SK-N-DZ (cell line): ENCODE measurements at places on chromosomes 2 and 18.
A peak's percentile ranks its signal among the peaks of the same experiment; 100 is the strongest.

- peak; percentile 35 for DNase-seq
Observed at GRCh38 chr2:107932979-107933378, 53.3 kb upstream of the SLC5A7 start.

DNA sequence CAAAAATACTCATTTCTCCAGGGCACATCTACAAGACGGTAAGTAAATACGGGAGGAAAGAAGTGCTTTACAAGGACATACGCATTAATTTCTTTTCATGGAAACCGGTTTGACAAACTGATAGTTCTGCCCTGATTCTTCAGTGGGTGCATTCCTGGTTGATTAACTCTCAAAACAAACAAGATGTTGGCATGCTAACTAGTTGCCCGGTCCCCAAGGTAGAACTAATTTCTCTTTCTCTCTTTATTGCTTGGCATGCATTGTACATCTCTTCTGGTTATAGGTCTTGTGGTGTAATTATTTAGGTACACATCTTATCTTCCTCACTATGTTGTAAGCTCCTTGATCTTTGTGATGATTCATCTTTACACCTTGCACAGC lies 46.9 kb upstream of the SPATS2L start:
- no peak for DNase-seq

GRCh38 chr2:60710707-60711106 lies 45.4 kb upstream of the PAPOLG start:
- no peak for DNase-seq

DNA sequence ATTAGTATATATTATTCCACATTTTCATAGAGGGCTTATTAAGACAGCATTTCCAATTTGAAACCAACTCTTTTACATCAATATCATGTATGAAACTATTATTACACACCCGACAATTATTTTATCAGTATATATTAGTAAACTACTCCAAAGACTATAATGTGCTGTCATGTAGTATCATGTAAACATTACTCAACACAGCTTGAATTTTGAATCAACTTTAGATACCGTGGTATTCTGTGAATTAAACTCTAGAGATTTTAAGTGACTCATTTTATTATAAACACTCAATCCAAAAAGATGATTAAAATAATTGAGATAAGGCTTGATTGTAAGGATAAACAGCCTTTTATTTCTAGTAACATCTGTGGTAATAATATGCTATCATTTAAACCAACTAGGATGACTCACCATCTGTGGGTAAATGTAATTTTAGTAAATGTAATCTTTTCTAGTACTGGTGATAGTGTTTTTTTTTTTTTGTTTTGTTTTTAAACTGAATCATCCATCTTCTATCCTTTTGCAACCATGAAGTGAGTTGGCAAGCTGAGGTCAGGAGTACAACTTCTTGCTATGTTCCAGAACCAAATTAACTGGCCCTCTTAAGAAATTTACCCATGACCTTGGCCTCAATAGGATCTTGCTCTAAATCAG lies 144.3 kb upstream of the SMAD7 start:
- DNase-seq: no peak

DNA sequence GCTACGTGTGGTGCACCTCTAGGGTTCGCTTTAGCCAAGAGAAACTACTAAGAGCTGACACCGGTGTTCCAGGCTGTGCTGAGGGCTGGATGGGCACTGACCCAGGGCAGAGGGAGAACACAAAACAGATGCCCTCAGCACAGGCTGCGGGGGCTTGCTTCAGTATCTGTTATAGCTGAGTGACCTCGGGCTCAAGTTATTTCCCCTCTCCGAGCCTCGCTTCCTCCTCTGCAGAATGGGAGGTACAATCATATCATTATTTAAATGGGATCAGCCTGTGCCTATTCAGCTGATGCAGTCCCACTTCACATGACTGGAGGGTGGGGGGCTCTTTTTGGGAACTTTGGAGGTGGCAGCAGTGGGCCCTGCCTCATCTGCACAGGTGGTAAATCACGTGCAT lies 156.1 kb upstream of the APCDD1 start:
- no peak for DNase-seq

GRCh38 chr18:44679914-44680272 lies 795 bp upstream of the SETBP1 start:
- peak; percentile 38 for DNase-seq

- no peak for DNase-seq
Observed at GRCh38 chr2:225573603-225574002, 174.1 kb downstream of the NYAP2 start.

- no peak for DNase-seq
Observed at GRCh38 chr2:191001032-191001431, 12.9 kb downstream of the STAT1 start.

DNA sequence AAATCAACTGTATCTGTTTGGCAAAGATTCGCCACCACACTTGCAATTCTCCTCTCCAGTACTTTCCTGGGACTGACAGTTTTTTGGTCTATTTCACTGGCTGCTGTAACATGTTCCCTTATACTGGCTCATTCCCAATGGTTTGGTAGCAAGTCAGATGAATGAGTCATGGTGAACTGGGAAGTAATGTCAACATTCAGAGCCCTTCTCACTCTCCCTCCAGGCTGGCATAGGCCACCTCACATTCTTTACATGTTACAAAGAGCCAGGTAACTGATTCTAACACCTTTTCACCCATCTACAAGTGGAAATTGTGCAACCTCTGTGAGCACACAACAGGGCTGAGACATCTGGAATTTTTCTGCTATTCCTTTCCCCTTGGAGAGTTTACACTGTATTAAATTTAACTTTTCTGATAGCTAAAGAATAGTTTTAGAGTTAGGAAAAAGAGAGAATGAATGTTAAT lies 111.3 kb upstream of the TLK1 start:
- no peak for DNase-seq

DNA sequence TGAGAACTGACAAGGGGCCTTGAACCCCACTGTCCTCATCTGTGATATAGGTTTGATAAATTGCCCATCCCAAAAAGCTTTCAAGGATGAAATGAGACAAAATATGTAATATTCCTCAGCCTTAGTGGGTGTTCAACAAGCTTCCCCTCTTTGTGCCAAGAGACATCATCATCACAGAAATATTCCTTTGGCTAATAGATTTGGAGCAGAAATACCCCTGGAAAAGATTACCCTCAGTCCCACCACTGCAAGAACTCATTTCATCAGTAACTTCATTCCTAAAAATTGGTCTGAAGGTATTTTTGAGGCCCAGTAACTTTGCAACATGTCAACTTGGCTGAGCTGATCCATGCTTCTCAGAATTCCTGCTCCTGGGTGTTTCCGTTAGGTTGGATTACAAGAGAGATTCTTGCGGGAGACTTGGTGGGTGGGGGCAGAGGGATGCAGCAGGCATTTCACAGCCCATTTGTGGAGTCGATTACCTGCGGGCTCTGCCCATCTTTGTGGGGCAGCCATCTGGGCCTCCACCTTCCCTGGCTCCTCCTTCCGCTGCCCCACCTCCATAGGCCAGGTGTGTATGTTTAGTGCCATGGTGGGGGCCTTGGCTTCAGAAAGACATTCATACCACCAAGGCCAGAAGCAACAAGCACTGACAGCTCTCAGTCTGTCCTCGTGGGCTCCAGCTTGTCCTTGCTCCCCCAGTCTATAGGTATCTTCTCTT lies 263.9 kb downstream of the GLI2 start:
- DNase-seq: no peak

DNA sequence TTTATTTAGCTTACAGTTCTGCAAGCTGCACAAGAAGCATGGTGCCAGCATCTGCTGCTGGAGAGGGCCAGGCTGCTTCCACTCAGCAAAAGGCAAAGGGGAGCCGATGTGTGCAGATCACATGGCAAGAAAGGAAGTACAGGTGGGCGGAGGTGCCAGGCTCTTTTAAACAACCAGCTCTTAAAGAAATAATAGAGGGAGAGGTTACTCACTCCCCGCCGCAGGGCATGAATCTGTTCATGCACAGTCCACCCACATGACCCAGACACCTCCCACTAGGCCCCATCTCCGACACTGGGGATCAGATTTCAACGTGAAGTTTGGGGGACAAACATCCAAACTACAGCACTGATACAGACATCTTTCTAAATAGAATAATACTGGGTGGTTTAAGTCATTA lies 105.8 kb downstream of the MTCL1 start:
- DNase-seq: no peak

- DNase-seq: no peak
Observed at GRCh38 chr2:46950314-46950713, 34.7 kb upstream of the MCFD2 start.

DNA sequence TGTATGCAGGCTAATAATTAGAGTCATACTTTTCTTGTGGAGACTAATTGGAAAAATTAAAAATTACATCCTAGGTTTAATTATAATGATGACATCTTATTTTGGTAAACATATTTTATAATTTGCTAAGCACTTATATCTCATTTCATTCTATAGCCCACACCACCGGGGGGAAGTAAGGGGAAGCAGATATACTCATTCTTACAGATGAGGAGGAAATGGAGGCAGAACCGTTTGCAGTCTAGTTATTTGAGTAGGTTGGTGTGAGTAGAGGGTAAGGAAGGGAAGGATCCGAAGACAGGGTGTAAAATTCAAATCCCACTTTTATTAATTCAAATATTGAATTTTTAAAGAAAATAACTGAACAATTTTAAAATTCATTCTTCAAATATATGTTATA lies 3.7 kb downstream of the ITGAV start:
- no peak for DNase-seq

GRCh38 chr2:129734343-129735034 lies 245.0 kb upstream of the RAB6C start:
- no peak for DNase-seq

GRCh38 chr2:151796774-151797173 lies 31.4 kb downstream of the ARL5A start:
- no peak for DNase-seq

- DNase-seq: no peak
Observed at GRCh38 chr2:224865016-224865415, 148.9 kb upstream of the CCDC195 start.
